Type B pancreatic cell (in vitro differentiated cells): ENCODE measurements at places on chromosomes 7 and 10. TPM values are rescaled to one million over a fixed set of nuclear protein-coding genes. Genes with fewer than 3 reads are reported as not detected.

MEOX2 gene
- total RNA-seq: 3.0 TPM in 1 of 2 replicates, not detected in the other

PNLIPRP3 gene
- not detected in 2 replicates for total RNA-seq

OR6B1 gene
- total RNA-seq: not detected in 2 replicates

TYW1B gene
- 2.2 and 3.1 TPM in 2 replicates for total RNA-seq

MAD1L1 gene
- 32.0 and 40.7 TPM in 2 replicates for total RNA-seq

GLRX3 gene
- 73.2 and 77.4 TPM in 2 replicates for total RNA-seq

PTPRZ1 gene
- total RNA-seq: 20.7 and 43.4 TPM in 2 replicates

- DNase-seq: no peak
These were observed 135.5 kb upstream of the SORCS3 start for GRCh38 chr10:104505521-104506042.

DNA sequence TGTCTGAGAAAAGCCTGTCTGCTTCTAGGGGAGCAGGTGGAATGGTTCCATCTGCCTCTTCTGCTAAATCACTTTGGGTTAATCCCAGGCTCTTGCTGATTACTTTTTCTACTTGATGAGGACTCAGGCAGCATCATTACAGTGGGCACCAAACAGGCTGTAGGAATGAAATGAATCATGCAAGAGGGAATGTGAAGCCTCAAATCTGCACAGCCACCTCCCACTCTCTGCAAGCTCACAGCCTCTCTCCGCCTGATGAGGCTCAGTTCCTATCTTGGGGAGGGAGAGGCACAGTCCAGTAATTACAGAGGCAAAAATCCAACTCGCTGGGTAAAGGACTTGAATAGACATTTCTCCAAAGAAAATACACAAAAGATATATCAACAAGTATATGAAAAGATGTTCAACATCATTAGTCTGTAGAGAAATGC lies 34.0 kb downstream of the HSPA12A start:
- no peak for DNase-seq

GRCh38 chr7:27262121-27262520 lies 19.5 kb downstream of the EVX1 start:
- DNase-seq: no peak

- DNase-seq: no peak
These were observed 10.4 kb upstream of the FGFR2 start for GRCh38 chr10:121608469-121609190.

DNA sequence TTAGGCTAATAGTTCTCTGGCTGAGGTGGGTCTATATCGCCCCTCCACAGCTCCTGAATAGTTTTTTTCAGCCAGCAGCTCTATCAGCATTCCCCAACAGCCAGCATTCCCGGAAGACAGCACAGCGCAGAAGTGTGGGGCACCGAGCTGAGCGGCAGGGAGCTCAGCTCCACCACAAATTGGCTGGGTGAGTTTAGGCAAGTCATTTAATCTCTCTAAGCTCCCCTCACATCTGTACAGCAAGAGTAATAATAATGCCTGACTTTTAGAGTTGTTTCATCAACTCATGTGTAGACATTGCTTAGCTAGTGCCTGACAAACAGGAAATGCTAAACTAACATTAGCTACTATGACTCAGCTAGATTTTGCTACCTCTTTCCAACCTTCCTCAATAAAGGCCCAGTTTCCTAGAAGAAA lies 247.9 kb upstream of the PTN start:
- DNase-seq: no peak

GRCh38 chr10:47082055-47082784 lies 171.0 kb downstream of the PTPN20 start:
- no peak for DNase-seq

GRCh38 chr10:12563489-12563888 lies 214.1 kb downstream of the CAMK1D start:
- DNase-seq: no peak

- DNase-seq: no peak
These were observed 6.3 kb downstream of the LIPF start for GRCh38 chr10:88670497-88670896.

DNA sequence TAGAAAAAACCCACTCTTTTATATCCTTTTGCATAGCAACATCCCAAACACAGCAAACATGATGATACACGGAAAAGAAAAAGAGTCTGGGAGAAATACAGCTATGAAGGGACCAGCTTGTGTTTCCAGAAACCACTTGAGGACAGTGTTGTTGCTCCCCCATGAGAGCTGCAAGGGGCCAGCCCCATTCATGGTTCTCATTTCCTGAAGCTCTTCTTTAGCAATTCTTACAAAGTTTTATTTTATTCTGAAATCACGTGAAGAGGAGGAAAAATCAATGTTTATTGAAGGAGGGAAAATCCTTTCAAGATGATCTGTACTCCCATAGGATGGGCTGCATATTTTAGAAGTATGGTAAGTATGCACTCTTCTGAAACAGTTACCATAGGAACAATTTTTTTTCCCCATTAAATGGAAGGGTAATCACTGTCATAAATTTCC lies 17.5 kb upstream of the PRTFDC1 start:
- no peak for DNase-seq

DNA sequence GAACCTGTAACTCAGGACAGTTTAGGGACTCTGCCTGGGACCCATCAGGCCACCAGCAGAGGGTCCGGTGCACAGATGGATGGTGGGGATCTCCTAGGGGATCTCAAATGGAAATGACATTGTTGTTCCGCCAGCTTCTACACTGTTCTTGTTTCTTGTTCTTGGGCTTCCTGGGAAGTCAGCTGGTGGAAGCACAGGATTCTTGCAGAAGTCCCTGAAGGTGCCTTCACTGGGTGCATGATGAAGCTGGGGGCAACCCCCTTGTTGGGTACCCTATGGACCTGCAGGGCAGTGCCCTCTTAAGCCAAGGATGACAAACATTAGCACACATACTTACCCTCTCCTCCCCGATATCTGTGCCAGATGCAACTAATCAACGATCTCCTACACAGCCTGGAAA lies 18.6 kb downstream of the SFTPD start:
- no peak for DNase-seq

GRCh38 chr7:67671006-67671548 lies 674.4 kb downstream of the TYW1 start:
- DNase-seq: no peak

DNA sequence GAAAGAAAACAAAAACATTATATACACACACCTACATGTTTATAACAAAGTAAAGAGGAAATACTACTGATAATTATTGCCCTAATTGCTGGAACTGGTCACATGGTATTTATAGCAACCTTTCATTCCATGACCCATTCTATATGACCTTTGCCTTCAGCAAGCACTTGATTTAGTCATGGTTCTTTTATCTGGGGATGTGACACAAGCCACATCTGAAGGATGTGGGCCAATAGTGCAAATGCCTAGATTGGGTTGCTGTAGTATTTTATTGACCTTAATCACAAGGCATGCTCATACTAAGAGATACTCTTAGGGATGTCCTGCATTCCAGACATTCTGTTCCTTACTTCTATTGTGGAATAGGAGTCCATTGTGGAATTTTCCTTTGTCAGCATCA lies 723.5 kb upstream of the POM121L12 start:
- DNase-seq: no peak

DNA sequence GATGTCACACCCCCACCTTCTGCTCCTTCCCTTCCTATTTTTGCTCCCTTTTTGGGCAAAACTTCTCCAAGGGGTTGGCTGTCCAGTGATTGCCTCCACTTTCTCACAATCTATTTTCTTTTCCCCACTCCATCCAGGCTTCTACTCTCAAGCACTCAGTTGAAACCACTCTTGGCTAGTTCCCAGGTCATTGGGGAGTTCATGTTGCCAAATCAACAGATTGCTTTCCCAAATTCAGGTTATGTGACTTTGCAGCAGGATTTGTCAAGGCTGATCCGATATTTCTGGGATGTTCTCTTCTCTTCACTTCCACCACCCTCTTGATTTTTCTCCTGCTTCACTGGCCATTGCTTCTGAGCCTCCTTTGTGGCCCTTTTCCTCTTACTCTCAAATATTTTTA lies 258.7 kb upstream of the SLC26A5 start:
- no peak for DNase-seq

DNA sequence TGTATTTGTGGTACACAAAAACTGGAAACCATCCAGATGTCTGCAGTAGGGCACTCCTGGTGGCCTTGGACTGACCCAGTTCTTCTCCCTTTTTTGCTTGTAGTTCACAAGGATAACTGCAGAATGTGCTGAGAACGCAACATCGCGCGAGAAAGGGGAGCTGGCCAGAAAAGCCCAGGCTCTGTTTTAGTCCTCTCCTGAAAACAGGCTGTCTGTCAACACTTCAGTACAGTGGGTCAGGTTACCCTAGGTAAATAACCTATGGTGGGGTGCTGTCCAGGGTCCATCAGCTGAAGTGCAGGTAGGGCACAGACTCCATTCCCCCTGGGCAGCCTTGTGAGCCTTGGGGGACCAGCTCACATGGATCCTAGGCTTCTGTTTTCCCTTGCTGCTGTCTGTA lies 495.8 kb downstream of the MDFIC start:
- DNase-seq: no peak

GRCh38 chr10:133403359-133403758 lies 9.4 kb downstream of the MTG1 start:
- peak; percentile 39 for DNase-seq

- DNase-seq: no peak
These were observed 9.6 kb upstream of the NUPR2 start for GRCh38 chr7:56125831-56126230.

GRCh38 chr10:104256335-104256961 lies 1.8 kb downstream of the GSTO1 start:
- DNase-seq: no peak

- no peak for DNase-seq
These were observed 62.8 kb downstream of the CXCL12 start for GRCh38 chr10:44322137-44322536.

- DNase-seq: peak; percentile 56
These were observed 95.6 kb downstream of the CPXM2 start for GRCh38 chr10:123795846-123796590.

GRCh38 chr7:11155883-11156282 lies 182.2 kb downstream of the PHF14 start:
- no peak for DNase-seq

DNA sequence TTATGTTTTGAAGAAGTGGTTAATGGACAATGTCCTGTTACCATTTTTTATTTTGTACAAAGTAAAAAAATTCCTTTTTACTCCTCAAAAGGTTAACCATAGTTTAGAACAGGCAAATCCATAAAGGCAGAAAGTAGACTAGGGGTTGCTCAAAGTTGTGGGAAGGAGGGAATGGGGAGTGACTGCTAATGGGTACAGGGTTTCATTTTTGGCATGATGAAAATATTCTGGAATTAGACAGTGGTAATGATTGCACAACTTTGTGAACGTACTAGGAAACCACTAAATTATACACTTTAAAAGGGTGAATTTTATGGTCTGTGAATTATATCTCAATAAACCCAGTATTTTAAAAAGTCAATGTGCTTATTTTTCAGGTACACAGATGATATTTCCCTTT lies 35.4 kb upstream of the CDK14 start:
- DNase-seq: no peak

DNA sequence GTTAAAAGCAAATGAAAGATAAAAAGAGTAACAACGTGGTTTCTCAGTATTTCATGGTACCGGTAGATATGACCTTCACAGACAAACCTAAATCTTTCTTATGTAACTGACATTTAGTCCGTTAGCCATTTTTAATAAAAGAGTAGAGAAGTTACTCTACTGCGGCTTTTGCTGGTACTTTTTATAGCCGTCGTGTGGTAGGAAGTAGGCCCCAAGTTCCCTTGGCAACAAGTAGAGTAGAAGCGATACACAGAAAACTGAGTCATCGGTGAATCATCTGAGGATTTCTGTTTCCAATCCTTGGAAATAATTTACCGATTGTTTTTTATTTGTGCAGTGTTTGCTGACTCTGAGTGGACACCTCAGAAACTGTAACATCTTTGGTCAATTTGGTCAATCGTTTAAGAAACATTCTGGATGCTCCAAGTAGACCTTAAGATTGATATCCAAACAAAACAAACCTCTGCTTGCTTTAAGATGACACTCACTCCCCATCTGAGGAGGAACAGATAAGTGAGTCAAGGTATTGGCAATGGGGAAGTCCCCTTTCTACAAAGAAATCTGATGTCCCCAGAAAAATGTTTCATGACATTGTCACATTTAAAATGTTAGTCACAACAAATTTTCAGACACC lies 63.9 kb upstream of the AHR start:
- no peak for DNase-seq

DNA sequence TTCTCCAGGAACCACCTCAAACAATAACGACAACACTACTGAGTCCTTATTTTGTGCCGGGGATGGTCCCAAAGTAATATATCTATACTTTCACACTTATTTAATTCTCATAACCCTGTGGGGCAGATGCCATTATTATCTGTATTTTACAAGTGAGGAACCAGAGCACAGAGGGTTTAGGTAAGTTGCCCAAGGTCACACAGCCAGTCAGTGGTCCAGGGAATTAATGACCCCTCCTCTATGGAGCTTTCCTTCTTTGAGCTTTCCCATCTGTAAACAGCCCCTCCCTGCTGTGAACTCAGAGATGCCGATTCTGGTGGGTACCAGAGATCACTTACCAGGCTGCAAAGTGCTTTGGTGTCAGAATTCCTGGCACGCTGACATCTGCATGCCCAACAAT lies 105.7 kb downstream of the C10orf105 start:
- DNase-seq: no peak

DNA sequence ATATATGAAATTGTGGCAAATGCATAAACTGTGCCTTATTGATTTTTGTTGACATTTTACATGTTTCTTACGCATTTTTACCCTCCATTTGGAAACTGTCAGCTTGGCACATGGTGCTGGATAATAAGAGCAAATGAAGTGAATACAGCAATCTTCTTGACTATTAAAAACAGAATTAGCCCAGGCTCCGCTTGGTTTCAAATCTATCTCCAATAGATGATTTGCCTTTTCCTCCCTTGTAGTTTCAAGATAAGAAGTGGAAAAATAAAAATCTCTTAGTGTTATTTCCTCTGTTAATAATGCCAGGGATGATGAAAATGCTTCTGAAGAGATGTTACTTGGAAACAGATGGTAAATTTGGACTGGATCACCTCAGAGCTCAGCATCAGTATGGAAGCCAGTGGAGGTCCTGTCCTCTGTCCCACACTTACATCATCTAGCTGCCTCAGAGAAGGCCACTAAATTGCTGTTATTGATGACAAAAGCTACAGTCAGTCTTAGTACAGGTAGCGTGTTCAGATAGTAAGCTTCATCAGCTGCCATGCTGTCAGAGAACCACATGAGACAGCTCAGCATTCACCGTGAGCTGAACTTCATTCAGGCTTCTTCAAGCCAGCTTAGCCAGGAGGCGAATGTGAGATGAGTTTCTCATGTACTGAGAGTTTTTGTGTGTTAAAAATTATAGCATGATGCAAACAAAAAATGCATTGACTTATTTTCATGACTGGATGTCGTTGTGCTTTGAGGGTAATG lies 246.8 kb downstream of the CELF2 start:
- DNase-seq: no peak
